ENCODE measurements at places on chromosomes 5 and 9.

DNA sequence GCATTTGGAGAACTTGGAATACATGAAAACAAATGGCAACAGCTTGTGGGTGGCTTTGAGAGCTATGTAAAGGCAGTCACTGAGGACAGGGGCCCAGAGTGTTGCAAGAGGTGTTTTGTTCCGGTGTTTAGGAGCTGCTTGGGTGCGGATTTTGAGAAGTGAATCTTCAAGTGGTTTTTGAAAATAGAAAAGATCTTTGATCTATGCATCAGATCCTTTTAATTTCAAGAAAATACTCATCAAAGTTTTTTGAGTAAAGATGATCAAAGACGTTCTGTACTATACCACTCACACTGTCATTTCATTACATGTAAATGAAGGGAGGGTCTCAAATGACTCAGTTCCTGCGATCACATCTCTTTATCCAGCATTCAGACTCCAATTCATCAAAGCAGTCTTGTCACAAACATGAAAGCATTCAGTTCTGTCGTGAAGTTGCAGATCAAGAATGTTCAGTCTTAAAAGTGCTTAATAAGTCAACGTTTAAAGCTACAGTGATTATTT, 112.5 kb downstream of the WDR41 start:
- DNase-seq, result no peak

DNA sequence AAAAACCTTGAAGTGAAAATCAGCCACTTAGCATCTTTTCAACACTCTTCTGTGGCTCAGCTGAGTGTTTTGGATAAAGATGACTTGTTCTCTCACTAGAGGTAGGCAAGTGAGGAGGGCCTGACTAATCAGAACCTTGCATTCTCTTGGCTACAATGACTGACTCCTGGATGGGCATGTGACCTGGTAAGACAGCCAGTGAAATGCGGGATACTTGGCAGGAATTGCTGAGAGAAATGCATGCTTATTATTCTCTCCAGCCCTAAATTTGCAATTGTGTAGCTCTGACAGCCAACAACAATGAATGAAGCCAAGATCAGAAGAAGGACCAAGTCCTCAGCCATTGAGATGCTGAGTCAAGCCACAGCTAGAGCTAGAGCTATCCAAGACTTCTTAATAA, 490.5 kb upstream of the ZNF608 start:
- no peak for DNase-seq

DNA sequence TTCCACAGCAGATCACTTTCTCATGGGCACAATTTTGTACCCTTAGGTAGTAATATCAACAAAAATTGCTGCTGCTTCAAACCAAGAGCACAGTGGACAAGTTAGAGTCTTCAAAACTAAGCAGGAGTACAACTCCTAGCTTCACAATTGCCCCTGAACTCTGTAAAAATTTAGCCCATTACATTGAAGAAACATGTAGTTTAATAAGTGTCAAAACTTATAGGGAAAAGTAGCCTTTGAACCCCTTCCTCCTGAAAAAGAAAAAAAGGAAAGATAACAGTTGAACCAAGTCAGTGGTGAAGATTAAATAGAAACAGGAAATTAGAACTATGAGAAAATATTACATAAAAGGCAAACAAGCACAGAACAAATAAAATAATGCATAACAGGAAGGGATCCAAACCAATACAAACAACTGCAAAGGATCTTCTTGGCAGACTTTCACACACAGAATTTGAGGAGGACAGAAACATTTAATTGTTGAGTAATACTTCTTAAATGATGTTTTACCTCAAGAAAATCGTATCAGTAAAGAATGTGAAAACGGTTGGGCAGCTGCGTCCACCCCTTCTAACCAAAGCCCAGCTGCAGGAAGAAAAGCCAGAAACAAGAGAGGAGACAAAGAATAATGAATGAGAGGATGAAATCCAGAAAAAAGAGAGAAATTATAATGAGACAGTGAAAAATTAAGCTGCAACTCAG, 636.0 kb downstream of the NR2F1-AS1 start:
- DNase-seq, result peak; percentile 55

DNA sequence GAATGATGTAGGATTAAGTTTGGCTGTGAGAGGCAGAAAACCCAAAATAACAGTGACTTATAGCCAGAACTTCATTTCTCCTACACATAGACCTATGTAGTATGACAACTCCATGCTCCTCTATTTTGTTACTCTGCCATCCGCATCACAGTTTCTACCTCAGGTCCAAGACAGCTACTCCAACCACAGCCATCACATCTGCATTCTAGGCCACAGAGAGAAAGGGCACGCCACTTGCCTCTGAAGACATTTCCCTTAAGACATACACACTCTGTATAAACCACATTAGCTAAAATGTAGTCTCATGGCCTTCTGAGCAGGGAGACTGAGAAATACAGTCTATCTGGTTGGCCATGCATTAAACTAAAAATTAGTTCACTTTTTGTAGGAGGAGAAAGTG, 10.0 kb downstream of the SPINK4 start:
- DNase-seq, result no peak

DNA sequence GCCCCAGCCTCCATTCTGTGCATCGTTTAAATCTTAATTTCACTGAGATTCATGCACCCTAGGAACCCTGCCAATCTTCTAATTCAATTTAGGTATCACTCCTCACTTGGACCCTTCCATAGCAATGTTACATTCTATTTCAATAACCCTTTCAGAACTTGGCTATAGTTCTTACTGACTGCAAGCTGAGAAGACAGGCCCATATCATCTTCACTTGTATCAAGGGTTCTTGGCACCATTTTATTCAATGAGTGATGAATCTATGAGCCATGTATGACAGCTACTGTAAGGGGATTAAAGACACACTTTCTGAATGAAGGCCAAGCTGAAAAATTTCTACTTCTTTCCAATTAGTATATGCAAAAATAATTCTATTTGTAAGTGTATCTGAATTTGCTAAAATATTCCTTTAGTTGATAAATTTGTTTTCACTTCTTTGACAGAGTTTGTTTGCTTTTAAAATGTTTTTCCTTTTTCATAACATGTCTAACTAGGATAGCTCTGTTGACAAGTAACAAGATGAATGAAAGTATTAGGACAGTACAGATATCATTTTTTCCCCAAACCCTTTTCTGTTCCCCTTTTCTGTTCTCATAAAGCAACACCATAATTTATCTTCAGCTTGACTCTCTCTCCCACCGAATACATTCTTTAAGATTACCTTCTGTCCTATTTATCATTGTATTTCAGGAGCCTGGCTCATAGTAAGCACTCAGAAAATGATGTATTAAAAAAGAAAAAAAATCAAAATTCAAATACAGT, 9.6 kb downstream of the ITGA2 start:
- no peak for DNase-seq

DNA sequence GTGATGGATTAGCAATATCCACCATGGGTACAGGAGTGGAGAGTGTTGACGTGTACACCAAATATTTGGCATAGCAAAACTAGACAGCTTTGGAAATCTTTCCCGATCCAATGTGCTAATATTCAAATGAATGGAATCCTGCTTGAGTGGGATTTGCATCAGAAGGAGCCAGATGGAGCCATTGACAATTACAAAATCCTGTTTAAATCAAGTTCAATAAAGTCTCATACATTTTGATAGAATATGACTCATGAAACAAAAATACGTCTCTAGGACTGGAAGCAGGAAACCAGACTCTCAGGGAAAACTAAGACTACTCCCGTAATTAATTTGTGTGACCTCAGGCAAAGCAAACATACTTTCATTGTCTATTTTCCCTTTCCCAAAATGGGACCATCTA, 13.0 kb downstream of the TNC start:
- no peak for DNase-seq

GRCh38 chr5:52673495-52673894, 114.2 kb upstream of the ITGA1 start:
- DNase-seq, result no peak

DNA sequence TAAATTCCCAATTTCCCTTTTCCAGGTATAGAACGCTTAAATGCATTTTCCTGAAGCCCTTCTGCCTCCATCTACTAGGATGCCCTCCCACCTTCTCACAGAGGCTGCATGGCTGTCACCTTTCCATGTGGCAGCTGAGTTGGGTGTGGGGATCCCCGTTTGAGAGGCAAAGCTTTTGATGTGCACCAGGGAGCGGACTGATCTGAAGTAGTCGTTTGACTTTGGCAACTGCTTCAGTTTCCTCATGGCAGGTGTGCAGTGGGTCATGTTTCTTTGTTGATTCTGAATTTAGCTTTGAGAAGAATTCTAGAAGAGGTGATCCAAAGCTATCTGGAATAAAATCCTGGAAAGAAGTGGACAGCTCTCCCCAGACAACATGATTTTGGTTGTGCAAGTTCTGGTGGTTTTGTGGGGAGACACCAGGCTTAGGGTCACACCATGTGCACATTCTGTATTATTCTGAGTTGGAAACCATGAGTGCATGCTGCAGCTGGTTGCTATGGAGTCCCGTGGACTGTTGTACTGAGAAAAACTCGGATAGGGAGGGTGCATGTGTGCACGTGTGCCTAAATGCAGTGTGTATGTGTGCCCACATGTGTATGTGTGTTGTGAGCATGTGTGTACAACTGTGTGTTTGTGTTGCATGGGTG, 63.5 kb downstream of the GADD45G start:
- no peak for DNase-seq

DNA sequence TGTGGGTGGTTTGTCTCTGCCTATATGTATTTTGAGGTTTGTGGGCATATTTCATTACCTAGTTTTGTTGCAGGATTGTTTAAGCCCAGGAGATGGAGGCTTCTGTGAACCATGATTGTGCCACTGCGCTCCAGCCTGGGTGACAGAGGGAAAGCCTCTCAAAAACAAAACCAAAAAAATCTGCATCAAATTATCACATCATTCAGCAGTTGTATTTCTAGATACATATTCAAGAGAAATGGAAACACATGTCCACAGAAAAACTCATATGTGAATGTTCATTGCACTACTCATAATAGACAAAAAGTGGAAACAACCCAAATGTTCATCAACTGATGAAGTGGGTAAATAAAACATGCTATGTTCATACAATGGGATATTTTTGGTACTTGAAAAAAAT, 29.9 kb downstream of the HSPA4 start:
- no peak for DNase-seq

- DNase-seq, result no peak
Measured at GRCh38 chr9:35618325-35618727, at the start of gene CD72. Gene CD72, minus strand, starts transcription at chr9:35618413. Its CDS starts 110 bp downstream, at chr9:35618303.

GRCh38 chr5:18311266-18311665, 677.0 kb downstream of the TAF11L14 start:
- no peak for DNase-seq

GRCh38 chr5:144332265-144332664, 161.6 kb downstream of the KCTD16 start:
- peak; percentile 2 for DNase-seq

GRCh38 chr5:65535529-65535987, 27.4 kb downstream of the CENPK start:
- no peak for DNase-seq

DNA sequence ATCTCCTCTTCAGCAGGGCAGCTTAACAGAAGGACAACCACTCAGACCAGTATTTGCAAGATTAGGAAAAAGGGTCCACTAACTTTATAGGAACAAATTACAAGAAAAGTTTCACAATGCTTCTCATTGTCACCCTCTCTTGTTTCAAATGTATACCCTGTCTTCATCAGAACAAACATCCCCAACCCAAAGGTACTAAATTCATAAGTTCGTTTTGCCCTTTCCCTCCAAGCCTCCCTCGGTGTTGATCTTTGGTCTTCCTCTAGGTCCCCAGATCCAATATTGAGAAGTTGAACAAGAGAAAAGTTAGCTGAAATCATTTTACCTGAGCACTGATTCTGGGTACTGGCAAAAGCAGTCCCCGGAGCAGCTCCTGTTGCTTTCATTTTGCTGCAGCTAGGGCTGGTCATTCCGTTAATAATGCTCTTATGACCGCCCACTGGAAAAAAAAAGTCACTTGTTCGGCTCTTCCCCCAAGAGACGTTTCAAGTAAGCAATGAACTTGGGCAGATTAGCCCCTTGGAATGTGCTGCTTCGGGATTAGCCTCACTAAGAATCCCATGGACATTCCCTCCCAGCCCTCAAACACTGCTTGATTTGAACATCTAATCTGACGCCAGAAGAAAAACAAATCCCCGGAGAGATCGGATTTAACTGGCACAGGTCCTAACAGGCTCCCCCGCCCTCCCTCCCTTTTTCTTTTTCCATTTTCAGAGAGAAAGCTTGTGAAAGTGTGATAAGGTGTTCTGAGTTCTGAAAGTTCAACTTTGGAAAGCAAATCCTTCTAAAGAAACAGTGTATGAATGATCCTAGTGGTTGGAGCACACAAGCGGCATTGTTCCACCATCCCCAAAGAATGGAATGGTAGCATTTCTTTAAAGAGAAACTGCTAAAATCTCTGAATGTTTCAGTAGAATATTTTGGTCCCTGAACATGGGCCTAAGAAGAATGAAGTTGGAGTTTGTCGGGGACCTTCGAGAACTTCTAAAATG, 252.5 kb downstream of the TRPM3 start:
- DNase-seq, result no peak
